GM04503 (cell line): ENCODE measurements at places on chromosomes 3 and 15.
A peak's percentile ranks its signal among the peaks of the same experiment; 100 is the strongest.

DNA sequence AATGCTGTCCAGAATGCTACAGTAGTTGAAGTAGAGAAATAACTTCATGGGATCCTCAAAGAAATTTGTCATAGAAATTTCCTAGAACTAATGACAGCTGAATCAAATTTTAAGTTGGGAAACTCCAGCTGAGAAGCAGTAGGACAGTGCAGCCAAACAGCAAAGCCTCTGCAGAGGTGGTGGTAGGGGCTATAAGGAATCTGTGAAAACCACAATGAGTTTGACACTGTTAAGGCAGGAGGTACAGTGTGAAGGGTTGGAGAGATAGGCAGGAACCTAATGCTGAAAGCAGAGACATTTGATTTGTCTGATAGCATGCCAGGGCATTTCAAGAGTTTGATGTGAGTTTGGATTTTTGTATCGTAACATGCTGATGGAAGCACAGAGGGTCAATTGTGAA lies 22.0 kb downstream of the ASTE1 start:
- no peak for DNase-seq

DNA sequence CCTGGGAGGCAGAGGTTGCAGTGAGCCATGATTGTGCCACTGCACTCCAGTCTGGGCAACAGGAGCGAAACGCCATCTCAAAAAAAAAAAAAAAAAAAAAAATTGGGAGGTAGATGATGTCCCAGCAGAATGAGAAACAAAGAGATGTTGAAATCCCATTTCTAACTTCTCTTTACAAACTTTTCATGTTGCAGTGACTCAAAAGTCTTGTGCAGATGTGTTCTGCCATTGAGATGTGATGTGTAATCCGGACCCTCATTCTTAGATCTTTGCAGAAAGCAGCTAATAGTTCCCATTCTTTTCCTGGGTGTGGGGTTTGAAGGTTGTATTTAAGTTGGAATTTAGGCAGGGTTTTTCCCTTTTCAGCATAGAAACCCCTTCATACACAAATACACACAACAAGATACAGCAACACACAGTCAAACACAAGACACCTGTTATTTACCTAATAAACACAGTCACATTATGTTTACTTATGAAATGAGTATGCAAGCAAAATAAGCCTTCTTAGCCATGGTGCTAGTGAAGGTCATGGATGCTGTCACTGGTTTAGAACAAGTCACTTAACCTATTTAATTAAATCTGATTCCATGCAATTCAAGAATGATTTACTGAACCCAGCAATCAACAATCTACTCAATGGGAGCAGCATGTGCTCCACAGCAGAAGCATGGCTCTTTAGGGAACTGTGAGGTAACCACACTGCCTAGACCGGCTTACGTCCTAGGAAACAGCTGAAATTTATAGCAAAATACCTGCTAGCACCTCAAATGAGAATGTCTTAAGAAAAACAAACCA lies 14.9 kb downstream of the SIAH2 start:
- DNase-seq: no peak

- peak; percentile 25 for DNase-seq
Observed at GRCh38 chr15:90451053-90451850, 63.2 kb downstream of the IQGAP1 start.

- DNase-seq: no peak
Observed at GRCh38 chr15:80309769-80310384, 57.9 kb upstream of the CTXND1 start.

DNA sequence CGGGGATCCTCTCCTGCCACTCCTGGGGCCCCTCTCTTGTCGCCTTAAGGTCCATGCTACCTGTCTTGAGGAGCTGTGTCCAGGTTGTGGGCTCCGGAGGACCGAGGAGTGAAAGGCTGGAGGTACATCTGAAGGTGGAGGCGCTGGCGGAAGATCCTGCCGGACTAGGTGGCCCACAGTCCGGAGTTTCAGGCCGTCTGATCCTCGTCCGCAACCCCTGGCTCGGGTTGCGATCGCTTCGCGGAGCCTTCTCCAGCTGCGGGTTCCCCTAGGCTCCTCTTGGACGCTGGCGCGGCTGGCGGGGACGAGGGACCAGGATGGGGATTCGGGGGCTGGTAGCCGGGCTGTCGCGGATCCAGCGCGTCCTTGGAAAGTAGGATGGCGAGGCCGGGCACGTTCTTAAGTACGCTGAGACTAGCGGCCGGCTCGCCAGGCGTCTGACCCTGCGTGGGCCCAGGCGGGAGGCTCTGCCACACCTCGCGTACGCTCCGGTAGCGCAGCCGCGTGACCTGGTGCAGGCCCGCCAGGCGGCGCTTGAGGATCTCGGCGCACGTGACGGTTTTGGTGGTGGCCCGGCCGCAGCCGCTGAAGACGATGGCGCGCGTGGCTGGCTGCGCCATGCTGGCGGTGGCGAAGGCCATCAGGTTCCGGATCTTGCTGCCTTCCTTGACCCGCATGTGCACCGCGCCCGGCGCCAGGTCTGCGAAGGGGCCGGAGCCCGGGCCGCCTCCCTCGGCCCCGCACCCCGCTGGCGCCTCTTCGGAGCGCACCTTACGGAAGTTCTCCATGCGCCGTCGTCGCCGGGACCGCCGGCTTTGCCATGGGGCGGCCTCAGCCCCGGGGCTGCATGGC lies 550 bp downstream of the RPP25 start:
- no peak for DNase-seq

DNA sequence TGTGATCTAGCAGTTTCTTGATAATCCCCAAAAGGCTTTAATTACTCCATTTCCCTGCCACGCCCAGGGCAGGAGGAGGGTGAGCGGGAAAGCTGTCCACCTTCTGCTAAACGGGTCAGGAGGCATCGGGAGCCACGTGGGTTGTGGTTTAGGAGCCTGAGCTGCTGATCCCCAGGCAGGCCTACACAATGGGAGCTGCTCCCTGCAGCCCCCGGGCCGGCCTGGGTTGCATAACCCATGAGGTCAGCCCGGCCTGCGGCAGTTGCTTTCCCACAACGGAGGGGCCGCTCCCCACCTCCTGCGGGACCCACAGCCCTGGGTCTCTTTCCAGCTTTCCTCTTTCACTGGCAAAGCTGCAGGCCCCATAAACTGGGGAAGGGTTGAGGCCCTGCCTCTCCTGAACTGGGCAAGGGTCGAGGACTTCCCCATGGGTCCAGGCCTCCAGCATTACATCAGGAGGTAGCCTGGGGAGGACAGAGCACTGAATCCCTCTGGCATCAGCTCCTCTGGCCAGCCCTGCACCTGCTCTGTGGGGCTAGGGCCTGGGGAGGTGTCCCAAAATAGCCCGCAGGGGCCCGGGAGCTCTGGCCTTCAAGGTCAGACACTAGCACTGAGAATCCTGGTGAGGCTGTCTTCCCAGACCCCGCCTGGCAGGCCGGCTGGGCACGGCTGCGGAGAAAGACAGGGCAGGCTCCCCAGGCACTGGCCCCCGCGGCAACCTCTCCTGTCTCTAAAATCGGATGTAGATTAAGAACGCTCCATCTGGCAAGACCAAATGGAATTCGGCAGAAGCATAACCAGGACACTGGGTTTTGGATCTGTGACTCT lies 47.3 kb downstream of the ZDHHC19 start:
- DNase-seq: no peak

DNA sequence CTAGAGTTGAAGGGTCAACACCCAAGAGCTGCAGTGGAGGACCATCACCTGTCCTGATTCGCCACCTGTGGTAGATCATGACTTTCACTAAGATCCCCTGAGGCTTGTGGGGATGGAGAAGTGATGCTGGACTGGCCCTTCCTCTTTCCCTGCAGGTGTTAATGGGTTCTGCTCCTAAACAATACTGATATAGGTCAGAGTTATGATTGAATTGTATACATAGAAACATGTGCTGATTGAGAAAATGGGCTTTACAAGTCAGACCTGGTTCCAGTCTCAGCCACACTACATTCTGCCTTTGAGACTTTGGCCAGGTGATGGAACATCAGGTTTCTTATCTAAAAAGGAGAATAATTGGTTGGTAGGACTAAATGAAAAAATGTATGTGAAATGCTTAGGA lies 418.9 kb upstream of the TPRG1 start:
- DNase-seq: no peak

DNA sequence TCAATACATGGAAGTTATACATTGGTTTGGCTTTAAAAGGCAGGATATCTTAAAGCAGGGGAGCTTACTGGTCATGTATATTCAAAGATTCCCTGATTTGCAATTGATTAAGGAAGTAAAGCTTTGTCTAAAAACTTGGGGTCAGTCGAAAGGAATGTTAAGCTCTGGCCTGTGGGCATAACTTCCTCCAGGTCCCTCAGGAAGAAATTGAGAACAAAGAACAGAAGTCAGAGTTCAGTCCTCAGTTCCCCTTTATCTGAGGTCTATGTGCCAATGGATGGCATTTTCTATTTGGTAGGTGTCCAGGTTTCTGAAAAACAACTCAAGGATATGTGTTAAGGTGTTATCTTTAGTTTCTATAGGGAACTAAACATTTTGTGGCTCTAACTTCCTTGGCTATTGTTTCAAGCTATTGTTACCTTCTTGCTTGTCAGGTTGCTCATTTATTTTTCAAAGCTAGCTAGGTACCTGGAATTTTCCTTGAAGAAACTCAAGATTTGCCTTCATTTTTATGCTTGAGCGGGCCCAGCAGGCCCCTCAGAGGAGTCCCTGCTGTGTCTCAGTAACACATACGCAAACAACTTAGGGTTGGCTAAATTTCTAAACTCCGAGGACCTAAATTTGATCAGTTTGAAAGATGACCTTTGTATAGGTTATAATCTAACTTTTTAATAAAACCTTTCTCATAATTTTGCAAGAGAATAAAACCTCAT lies 135.0 kb upstream of the UBE2E2 start:
- DNase-seq: no peak
